ENCODE measurements at places on chromosomes 3 and 15.

DNA sequence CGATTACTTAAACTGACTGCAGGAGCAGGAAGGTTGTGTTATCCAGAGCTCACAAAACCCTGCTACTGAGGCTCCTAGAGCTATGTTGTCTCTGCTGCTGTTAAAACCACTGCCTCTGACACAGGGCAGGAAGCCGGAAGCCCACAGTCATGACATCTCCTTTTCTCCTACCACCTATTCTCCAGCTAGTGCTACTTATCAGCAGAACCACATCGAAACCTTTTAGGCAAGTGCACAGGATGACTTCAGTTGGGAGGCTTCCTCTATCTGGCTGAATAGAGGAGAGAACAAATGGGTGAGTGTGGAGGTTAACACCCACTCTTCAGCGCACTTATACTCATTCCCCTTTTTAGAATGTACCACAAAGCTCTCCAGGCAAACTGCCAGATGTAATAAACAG is 638.0 kb downstream of the OTOL1 start:
- no peak for DNase-seq

- DNase-seq = no peak
Observed at GRCh38 chr3:27800261-27800660, 78.1 kb upstream of the EOMES start.

DNA sequence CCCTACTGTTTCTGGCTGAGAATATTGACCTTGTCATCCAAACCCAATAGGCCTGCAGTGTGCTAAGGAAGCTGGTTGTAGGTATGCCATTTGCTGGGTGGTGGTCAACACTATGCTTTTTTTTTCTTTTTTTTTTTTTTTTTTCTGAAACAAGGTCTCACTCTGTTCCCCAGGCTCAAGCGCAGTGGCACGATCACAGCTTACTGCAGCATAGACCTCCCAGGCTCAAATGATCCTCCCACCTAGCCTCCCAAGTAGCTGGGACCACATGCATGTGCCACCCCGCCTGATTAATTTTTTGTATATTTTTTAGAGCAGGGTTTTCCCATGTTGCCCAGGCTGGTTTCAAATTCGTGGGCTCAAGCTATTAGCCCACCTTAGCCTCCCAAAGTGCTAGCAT is 35.7 kb upstream of the RHO start:
- no peak for DNase-seq

- DNase-seq = no peak
Observed at GRCh38 chr3:135268941-135269532, 474.0 kb downstream of the EPHB1 start.

GRCh38 chr3:149983628-149984027 is 12.9 kb upstream of the PFN2 start:
- DNase-seq = no peak

DNA sequence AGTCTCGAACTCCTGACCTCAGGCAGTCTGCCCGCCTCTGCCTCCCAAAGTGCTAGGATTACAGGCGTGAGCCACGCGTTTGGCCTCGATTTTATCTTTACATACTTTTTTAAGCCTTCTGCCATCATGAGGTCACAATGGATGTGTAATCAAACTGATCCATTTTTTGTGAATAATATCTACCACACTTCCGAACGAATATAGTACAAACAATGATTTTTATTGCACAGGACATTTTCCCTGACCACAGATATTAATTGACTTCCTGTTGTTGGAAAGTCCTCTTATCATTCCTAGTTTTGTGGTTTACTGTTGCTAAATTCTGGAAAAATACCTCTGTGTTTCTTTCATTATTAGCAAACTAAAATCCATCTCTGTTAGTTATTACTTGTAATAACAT is 68.9 kb downstream of the MINDY2 start:
- DNase-seq = no peak

DNA sequence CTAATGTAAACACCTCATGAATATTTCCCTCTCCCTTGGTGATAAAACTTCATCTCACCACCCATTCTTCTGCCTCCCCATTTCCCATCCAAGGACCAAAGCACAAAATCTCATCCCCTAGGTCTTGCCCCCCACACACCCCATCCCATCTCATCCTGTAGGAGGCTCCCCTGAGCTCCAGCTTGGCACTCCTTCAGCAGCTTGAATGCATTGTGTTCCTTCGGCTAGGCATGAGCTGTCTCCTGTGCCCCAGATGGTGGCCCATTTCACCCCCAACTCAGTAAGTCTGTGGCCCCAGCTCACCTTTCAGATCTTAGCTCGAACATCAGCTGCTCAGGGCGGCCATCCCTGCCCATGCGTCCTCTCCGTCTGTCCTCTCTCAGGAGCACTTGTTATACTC is 203.6 kb upstream of the NR2F2 start:
- DNase-seq = no peak

GRCh38 chr15:44736181-44736765 is at the start of gene TRIM69:
TSS of gene TRIM69 (plus strand) at chr15:44736528. CDS start at chr15:44736705, 177 bp downstream.
- no peak for DNase-seq

DNA sequence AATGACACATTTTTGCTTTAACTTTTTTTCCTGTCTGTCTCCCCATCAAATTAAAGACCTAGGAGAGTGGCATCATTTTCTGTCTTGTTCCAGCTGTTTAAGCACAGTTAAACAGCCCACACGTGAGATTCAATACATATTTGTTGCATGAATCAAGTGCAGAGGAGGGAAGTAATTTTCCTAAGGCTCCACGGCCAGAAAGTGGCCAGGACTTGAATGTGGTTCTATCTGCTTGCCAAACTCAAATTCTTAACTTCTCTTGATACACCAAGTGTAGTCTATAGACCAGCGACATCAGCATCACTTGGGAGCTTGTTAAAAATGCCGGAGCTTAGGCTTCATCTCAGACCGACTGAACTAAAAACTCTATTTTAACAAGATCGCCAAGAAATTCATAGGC is 724.8 kb upstream of the CFAP20DC start:
- DNase-seq = no peak

DNA sequence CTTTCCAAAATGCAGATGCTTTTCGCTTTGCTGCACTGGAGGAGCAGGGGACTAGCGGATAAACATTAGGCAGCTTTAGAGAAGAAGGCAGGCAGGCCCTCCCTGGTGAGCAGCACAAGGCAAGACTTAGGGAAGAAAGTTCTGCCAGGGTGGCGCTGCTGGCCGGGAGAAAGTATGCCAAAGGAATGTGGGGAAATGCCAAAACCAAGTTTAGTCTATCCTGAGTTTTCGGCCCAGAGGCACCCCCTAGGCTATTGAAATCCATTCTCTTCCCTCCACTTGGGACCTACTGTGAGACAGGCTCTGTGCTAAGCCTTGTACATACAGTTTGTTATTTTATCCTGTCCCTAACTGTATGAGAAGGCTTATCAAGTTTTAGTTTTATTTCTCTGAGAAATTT is 9.2 kb downstream of the SHC4 start:
- no peak for DNase-seq

DNA sequence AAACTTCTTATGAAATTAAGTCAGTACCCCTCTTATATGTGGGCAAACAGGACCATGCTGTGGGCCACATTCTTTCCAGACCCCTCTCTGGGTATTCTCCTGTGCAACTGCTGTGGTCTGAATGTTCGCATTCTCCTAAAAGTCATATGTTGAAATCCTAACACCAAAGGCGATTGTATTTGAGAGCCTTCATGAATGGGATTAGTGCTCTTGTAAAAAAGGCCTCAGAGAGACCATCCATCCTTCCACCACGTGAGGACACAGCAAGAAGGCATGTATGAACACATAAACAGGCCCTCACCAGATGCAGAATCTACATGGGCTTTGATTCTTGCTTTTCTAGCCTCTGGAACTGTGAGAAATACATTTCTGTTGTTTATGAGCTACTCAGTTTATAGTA is 68.0 kb upstream of the NAALADL2 start:
- no peak for DNase-seq

GRCh38 chr3:138873471-138874278 is 38.9 kb upstream of the PIK3CB start:
- DNase-seq = no peak

- no peak for DNase-seq
Observed at GRCh38 chr3:66233033-66233432, 12.2 kb downstream of the SLC25A26 start.

DNA sequence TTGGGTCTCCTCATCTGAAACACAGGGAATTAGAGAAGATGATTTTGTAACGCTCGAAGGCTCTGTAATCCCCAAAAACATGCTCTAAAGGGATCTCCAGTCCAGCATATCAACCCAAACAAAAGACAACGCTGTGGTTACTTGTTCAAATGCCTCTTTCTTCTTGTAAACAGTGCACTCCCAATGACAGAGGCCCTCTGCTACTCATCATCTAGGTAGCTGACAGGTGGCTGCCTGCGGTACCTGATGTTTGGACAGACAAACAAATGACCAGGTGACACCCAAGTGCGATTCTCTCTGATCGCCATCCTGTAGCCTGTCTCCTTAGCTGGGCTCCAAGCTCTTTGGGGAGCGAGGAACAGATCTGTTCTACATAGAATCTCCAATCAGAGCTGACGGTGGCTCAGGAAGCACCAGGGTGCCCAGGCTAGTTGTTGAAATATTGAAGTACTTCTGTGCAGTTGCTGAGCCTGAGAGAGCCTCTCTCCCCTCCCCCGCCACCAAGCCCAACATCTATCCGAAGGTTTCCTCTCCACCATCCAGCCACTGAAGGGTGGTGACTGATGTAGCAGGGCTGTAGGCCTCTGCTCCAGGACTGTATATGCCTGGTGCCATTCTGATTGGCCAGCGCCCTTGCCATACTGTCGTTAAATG is 238.7 kb downstream of the XXYLT1 start:
- DNase-seq = no peak

- no peak for DNase-seq
Observed at GRCh38 chr3:130669740-130670139, 76.9 kb downstream of the PIK3R4 start.

DNA sequence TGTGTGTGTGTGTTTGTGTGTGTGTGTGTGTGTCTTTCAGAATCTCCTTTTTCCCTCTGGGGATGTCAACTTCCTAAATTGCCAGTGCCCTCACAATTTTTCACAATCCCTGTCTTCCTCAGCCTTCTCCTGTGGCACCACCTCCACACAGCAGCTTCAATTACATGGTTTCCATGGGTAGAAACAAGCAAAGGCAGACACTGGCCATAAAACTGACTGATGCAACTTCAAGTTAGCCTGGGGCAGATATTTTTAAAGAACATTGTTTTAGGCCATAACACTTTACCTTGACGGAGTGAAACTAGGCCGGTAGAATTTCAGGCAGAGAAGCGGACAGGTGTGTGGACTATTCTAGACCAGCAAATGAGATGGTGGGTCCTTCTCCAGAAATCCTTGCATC is 405.8 kb upstream of the SUCLG2 start:
- no peak for DNase-seq

GRCh38 chr3:4432259-4432658 is 34.8 kb downstream of the SUMF1 start:
- DNase-seq = no peak

DNA sequence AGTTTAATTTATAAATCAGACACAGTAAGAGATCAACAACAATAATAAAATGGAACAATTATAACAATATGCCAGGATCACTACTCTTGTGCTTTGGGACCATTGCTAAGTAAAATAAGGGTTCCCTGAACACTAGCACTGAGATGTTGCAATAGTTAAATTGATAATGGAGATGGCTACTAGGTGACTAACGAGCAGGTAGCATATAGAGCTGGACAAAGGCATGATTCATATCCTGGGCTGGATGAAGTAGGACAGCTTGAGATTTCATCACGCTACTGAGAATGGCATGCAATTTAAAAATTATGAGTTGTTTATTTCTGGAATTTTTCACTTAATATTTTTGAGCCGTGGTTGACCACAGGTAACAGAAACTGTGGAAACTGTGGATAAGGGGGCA is 20.7 kb upstream of the MYZAP start:
- DNase-seq = no peak

DNA sequence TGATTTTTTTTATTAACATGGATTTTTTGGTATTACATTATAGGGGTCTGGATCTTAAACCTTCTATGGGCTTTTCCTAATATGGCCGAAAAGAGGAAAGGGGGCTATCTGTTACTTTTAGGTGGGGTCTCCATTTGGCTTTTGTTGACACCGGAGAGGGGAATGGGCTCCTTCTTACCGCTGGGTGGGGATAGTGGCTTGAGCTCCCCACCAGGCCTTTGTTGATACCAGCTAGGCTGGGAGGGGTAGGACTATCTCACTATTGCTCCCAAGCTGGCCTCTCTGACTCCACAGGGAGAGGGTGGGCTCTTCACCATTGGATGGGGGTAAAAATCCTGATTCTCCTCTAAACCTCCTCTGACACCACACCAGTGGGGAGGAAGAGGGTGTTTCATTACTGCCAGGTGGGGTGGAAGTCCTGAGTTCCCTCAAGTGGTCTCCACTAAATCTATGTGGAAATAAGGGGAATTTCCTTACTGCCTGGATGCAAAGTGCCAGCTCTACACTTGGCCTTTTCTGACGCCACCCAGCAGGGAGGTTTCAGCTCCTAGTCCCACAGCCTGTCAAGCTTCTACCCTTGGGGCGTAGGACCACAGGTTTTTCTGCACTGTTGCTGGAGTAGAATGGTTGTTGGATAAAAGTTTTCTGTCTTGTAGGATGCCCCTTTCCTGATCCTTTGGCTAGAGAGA is 572.3 kb downstream of the MAGI1 start:
- no peak for DNase-seq

GRCh38 chr3:5675319-5675718 is 487.8 kb downstream of the EDEM1 start:
- DNase-seq = no peak

DNA sequence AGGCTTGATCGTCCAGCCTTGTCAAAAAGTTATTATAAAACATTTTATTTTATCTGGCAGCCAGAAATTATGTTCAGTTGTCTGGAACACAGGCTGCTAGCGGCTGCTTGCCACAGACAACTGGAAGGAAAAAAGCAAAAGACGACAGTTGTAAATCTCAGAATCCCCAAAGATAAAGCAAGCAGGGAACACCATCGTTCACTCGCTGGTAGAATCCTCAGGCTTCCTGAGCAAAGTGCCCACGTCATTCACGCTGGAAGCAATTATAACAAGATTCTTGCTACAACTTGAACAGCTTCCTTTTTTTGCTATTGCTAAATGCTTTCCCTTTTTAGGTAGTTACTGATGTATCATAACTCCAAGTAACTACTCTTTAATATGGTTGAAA is 33.6 kb downstream of the ADAMTS17 start:
- no peak for DNase-seq

DNA sequence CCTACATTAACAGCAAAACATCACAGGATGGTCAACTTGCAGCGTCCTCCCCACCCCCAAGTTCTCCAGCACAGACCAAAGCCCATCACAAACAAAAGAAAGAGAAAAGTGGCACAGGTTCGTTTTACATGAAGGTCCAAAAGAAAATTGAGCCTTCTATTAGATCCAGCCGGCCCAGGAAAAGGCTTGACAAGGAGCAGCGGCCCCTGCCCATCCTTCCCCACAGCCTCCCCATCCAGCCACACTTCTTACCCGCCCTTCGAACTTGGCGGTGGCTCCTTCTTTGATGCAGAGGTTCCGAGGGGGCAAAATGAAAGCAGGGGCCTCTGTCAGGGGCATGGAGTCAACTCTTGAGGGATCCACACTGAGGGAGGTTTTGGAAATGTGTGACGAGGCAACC is 90.7 kb downstream of the MYLK start:
- DNase-seq = no peak

DNA sequence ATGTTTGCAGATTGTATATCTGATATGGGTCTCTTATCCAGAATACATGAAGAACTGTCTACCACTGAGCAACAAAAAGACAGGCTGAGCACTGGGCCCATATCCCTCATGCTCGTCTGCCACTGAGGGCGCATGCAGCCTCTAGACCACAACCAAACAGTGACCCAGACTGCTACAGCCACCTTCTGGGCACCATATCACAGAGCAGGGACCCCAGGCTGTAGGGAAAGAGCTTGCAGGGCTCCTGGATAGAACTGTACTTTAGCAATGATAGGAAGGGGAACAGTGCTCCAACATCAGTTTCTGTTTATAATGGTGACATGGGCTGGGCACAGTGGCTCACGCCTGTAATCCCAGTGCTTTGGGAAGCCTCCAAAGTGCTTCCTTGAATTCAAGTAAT is 40.2 kb upstream of the TMEM87A start:
- no peak for DNase-seq
